ENCODE measurements at places on chromosomes 1 and 21.

DNA sequence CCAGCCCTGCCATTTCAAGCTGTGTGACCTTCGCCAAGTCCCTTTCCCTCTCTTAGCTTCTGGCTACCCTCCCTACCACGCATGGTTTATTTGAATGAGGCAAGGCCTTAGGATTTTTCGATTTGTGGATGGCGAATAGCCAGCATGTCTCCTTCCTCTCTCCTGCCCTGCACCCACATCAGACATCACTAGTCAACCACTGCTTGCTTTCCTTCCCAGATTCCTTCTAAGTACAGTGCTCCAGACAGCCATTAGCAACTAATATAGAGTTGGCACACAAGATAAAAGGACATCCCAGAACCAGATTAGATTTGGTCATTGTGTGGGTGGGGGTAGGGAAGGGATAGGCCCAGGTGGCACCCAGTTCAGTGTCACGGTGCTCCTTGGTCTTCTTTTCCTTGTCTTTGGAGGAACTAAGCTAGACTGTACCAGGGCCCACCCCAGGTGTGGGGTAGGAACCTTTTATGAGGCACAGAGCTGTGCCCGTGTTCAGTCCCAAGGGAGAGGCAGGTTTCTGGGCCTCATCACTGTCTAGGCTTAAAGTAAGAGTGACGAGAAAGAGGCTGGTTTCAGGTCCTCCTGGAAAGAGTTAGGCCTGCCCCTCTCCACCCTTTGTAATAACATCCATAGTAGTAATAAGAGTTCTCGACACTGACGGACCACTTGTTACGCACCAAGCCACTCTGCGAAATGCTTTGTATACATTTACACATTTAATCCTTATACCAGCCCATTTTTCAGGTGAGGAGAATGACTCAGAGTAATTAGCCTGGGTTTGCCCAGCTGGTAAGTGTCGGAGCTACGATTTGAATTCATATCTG lies 8.6 kb downstream of the ALPL start:
- peaks cover 5% of the 10 kb centered on the region for H3K27me3 ChIP-seq
- no peak for DNase-seq
- no peaks in the 10 kb centered on the region for H3K4me1 ChIP-seq
- H3K27ac ChIP-seq, result no peak overlapping the region

GRCh38 chr1:169572187-169572586 lies 14.1 kb downstream of the F5 start:
- no peaks in the 10 kb centered on the region for H3K27me3 ChIP-seq
- no peak for DNase-seq
- no peak overlapping the region for H3K27ac ChIP-seq
- no peak overlapping the region for H3K4me3 ChIP-seq

GRCh38 chr1:82125119-82125518 lies 324.4 kb downstream of the ADGRL2 start:
- H3K27me3 ChIP-seq, result no peaks in the 10 kb centered on the region
- no peaks in the 10 kb centered on the region for H3K36me3 ChIP-seq
- no peak overlapping the region for H3K4me3 ChIP-seq
- no peak overlapping the region for H3K27ac ChIP-seq
- no peaks in the 10 kb centered on the region for H3K4me1 ChIP-seq

- no peak overlapping the region for H3K27ac ChIP-seq
- peaks cover 2% of the 10 kb centered on the region for H3K4me1 ChIP-seq
- no peak overlapping the region for H3K4me3 ChIP-seq
- peaks cover 13% of the 10 kb centered on the region for H3K27me3 ChIP-seq
- H3K36me3 ChIP-seq, result peaks cover 2% of the 10 kb centered on the region
These were observed 90.7 kb downstream of the TNFSF18 start for GRCh38 chr1:172960019-172960418.

GRCh38 chr1:20830378-20830777 lies 43.3 kb upstream of the HP1BP3 start:
- no peaks in the 10 kb centered on the region for H3K4me1 ChIP-seq
- no peak for DNase-seq
- no peak overlapping the region for H3K27ac ChIP-seq
- H3K4me3 ChIP-seq, result no peak overlapping the region
- no peaks in the 10 kb centered on the region for H3K27me3 ChIP-seq
- peaks cover 9% of the 10 kb centered on the region for H3K36me3 ChIP-seq

- H3K4me1 ChIP-seq, result peaks cover 12% of the 10 kb centered on the region
- no peak overlapping the region for H3K4me3 ChIP-seq
- H3K27me3 ChIP-seq, result peaks cover 11% of the 10 kb centered on the region
- no peak for DNase-seq
These were observed 401.3 kb downstream of the HHAT start for GRCh38 chr1:210730023-210730422.

- peak overlapping the region; percentile 14 for H3K27ac ChIP-seq
- H3K4me1 ChIP-seq, result peaks cover 5% of the 10 kb centered on the region
- no peak overlapping the region for H3K4me3 ChIP-seq
- no peaks in the 10 kb centered on the region for H3K36me3 ChIP-seq
- peaks cover 54% of the 10 kb centered on the region for H3K27me3 ChIP-seq
These were observed 42.1 kb downstream of the RRAGC start for GRCh38 chr1:38817267-38818174.

DNA sequence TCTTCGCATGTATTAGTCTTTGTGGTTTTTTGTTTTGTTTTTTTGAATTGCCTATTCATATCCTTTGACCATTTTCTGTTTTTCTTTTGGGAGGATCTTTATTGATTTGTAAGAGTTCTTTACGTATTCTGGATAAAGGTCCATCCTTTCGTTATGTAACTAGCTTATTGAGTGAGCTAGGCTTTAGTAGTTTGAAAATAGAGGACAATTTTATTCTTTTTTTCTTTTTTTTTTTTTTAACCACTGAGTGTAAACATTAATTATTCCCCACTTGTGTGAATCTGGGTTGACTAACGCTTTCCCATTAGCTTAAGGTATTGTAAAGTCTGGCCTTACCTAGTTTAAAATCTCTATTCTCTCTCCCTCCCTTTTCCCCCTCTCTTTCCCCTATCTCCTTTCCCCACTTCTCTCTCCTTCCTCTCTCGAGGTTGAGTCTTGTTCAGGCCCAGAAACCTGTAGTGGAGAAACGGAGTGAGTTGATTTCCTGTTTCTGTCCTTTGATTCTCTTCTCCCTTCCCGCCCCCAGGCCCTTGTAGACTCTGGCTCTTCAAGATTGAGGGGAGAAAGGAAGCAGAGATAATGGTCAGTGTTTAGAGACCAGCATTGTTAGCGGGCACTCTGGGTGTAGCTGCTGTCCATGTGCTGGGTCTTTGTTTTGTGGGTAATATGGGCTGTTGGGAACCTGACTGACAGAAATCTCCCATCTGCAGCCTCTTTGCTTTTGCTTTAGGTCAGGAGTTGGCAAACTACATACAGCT lies 1.5 kb downstream of the MORC3 start:
- peaks cover 31% of the 10 kb centered on the region for H3K4me1 ChIP-seq
- H3K4me3 ChIP-seq, result peak overlapping the region; percentile 89
- no peak for DNase-seq
- peaks cover 32% of the 10 kb centered on the region for H3K36me3 ChIP-seq
- H3K27me3 ChIP-seq, result no peaks in the 10 kb centered on the region
- H3K27ac ChIP-seq, result peak overlapping the region; percentile 95

DNA sequence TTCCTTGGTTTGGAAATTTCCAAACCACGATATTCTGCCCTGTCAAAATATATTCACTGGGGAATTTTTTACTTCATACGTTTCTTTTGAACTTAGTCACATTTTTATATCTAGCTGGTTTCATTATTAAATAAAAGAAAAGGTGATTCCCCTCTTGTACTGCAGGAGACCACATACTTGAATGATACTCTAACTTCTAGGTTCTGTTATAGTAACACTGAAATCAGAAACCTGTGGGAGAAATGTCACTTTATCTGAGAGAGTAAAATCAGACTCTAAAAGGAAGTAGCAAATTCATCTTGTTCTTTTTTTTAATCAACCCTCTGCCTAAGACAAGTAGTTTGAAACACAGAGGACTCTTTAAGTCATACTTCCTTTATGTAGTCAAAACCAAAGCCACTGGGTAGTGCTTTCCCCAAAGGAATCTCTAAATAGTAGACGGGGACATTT lies 34.4 kb downstream of the MRPL39 start:
- H3K27ac ChIP-seq, result peak overlapping the region; percentile 88
- H3K36me3 ChIP-seq, result peaks cover 64% of the 10 kb centered on the region

GRCh38 chr1:209854196-209854595 lies 26.4 kb downstream of the UTP25 start:
- DNase-seq, result no peak
- no peak overlapping the region for H3K27ac ChIP-seq
- no peak overlapping the region for H3K4me3 ChIP-seq
- H3K36me3 ChIP-seq, result peaks cover 24% of the 10 kb centered on the region
- peaks cover 4% of the 10 kb centered on the region for H3K4me1 ChIP-seq
- no peaks in the 10 kb centered on the region for H3K27me3 ChIP-seq

GRCh38 chr1:184379111-184379752 lies 7.6 kb upstream of the C1orf21 start:
- H3K36me3 ChIP-seq, result no peaks in the 10 kb centered on the region
- peaks cover 8% of the 10 kb centered on the region for H3K4me1 ChIP-seq
- no peak for DNase-seq
- H3K27ac ChIP-seq, result no peak overlapping the region
- H3K27me3 ChIP-seq, result peaks cover 24% of the 10 kb centered on the region

- no peaks in the 10 kb centered on the region for H3K36me3 ChIP-seq
- peaks cover 25% of the 10 kb centered on the region for H3K4me1 ChIP-seq
- H3K27ac ChIP-seq, result peak overlapping the region; percentile 43
- no peak for DNase-seq
These were observed 40.1 kb upstream of the LRRC8D start for GRCh38 chr1:89780721-89781120.

DNA sequence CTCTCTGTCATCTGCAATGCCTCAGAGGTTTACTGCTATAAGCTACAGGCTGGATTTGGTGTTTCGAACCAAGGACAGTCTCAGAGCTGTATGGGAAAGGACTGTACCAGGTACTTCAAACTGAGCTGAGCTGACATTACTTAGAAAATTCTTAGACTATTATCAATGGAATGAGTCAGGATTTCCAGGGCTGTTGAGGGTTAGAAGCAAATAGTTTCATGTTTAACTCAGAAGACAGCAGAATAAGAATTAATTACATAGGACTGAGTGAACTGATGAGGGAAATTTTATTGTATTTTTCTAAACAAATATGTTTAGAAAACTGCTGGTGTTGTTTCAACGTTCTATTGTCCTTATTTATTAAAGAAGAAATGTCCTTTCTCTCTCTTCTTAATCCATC lies 74.3 kb upstream of the CAPZB start:
- H3K4me1 ChIP-seq, result peaks cover 4% of the 10 kb centered on the region
- peaks cover 11% of the 10 kb centered on the region for H3K27me3 ChIP-seq
- no peaks in the 10 kb centered on the region for H3K36me3 ChIP-seq
- no peak overlapping the region for H3K4me3 ChIP-seq

GRCh38 chr1:82073071-82073470 lies 272.3 kb downstream of the ADGRL2 start:
- no peak overlapping the region for H3K27ac ChIP-seq
- no peaks in the 10 kb centered on the region for H3K36me3 ChIP-seq

- no peak overlapping the region for H3K4me3 ChIP-seq
- no peaks in the 10 kb centered on the region for H3K27me3 ChIP-seq
- DNase-seq, result no peak
- H3K27ac ChIP-seq, result no peak overlapping the region
- peaks cover 5% of the 10 kb centered on the region for H3K4me1 ChIP-seq
These were observed 20.6 kb upstream of the MYCL start for GRCh38 chr1:39922251-39922688.

DNA sequence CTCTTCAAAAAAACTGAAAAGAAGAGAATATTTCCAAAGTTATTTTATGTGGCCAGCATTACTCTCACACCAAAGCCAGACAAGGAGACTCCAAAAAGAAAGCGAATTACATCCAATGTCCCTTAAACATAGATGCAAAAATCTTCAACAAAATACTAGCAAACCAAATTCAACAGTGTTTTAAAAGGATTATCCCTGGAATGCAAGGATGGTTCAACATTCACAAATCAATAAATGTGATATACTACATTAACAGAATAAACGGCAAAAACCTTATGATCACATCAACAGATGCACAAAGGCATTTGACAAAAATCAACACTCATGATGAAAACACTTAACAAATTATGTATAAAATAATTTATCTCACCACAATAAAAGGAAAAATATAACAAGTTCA lies 207.8 kb downstream of the DENND1B start:
- no peak overlapping the region for H3K4me3 ChIP-seq
- no peaks in the 10 kb centered on the region for H3K4me1 ChIP-seq
- H3K27me3 ChIP-seq, result no peaks in the 10 kb centered on the region
- no peak for DNase-seq

DNA sequence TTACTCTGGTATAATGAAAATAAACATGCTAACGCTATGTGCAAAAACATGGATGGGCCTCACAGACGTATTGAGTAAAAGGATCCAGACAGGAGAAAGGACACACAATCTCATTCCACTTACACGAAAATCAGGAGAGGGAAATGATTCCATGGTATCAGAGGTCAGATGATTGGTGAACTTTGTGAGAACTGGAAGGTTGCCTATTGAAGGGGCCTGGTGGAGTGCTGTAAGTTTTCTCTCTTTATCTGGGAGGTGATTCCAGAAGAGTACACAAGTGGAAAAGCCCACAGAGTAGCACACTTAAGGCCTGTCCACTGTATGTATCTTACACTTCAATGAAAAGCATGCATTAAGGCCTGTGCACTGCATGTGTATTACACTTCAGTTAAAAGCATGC lies 9.6 kb downstream of the GSTM2 start:
- no peaks in the 10 kb centered on the region for H3K36me3 ChIP-seq
- no peak overlapping the region for H3K4me3 ChIP-seq
- no peak overlapping the region for H3K27ac ChIP-seq
- no peak for DNase-seq
- H3K4me1 ChIP-seq, result no peaks in the 10 kb centered on the region
- no peaks in the 10 kb centered on the region for H3K27me3 ChIP-seq

DNA sequence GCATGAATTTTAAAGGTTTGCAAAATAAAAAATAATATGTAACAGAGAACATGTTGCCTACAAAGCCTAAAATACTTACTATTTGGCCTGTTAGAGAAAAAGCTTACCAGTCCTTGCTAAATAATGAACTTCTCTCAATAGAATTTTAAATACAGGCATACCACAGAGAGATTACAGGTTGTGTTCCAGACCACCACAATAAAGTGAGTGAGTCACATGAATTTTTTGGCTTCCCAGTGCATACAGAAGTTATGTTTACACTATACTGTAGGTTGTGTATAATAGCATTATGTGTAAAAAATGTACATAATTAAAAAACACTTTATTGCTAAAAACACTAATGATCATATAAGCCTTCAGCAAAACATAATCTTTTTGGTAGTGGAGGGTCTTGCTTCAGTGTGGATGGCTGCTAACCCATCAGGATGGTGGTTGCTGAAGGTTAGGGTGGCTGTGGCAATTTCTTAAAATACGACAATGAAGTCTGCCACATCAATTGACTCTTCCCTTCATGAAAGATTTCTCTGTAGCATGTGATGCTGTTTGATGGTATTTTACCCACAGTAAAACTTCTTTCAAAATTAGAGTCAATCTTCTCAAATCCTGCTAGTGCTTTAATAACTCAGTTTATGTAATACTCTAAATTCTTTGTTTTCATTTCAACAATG lies 48.6 kb downstream of the SCYL3 start:
- no peaks in the 10 kb centered on the region for H3K27me3 ChIP-seq
- H3K4me1 ChIP-seq, result peaks cover 8% of the 10 kb centered on the region
- no peak for DNase-seq
- H3K27ac ChIP-seq, result peak overlapping the region; percentile 2
- peaks cover 73% of the 10 kb centered on the region for H3K36me3 ChIP-seq
- no peak overlapping the region for H3K4me3 ChIP-seq

Data from activated CD8-positive, alpha-beta T cell treated with anti-CD3 and anti-CD28 coated beads, Interleukin-2, amount 10 ng/mL, durations not matched to agents 7 days and 5 days (primary cell).